ENCODE measurements at places on chromosomes 7 and 10.
A peak's percentile ranks its signal among the peaks of the same experiment; 100 is the strongest.

- H3K36me3 ChIP-seq = no peaks in the 10 kb centered on the region
- no peaks in the 10 kb centered on the region for H3K27me3 ChIP-seq
- peak; percentile 35 for DNase-seq
- H3K4me1 ChIP-seq = no peaks in the 10 kb centered on the region
- no peak overlapping the region for H3K27ac ChIP-seq
- H3K4me3 ChIP-seq = no peak overlapping the region
Measured at GRCh38 chr7:132092106-132092505, 484.2 kb downstream of the PLXNA4 start.

GRCh38 chr10:7471720-7472367, 61.0 kb upstream of the SFMBT2 start:
- no peaks in the 10 kb centered on the region for H3K36me3 ChIP-seq
- no peak for DNase-seq

GRCh38 chr7:753190-753589, 26.1 kb upstream of the PRKAR1B start:
- no peaks in the 10 kb centered on the region for H3K4me1 ChIP-seq
- no peak for DNase-seq

DNA sequence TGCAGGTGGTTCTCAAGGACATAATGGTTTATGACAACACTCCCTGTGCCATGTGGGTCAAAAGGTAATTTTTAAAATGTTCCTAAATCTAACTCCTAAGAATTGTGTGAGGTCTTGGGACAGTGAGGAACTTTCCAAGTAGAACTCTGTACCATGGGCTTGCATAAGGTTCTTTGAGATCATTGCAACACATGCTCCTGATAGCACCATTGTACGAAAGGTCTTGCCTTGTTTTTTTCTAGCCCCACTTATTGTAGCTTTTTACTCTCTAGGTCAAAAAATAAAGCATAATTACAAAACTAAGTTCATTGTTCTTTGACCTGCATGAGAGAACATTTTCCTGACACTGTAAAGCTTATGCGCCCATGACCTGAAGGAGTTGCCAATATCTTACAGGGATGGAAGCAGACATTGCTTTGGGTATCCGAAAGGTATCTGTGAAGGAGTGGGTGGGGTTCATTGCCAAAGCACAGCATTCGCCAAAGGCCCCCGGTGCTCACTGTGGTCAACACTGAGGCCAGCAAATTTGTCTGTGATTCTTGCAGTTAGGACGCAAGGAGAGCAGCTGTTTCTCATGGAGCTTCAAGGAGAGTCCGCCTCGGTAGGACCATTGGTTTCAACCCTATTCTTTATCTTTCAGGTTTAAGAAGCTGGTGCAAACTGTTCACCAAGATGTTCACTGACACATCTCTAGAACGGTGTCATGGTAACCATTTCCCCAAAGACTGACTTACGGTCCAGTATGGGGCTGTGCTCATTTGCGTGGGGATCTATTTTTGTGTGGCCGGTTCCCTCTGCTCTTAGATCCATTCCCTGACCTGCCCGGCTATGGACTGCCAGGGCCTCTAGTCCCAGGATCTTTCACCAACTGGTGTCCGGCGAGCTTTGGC, 7.6 kb upstream of the PRKAG2 start:
- H3K4me3 ChIP-seq = no peak overlapping the region
- DNase-seq = no peak
- no peaks in the 10 kb centered on the region for H3K27me3 ChIP-seq
- H3K27ac ChIP-seq = no peak overlapping the region
- H3K36me3 ChIP-seq = no peaks in the 10 kb centered on the region

GRCh38 chr7:26815426-26815825, 49.0 kb downstream of the SKAP2 start:
- H3K4me3 ChIP-seq = no peak overlapping the region
- no peak overlapping the region for H3K27ac ChIP-seq
- H3K4me1 ChIP-seq = no peaks in the 10 kb centered on the region
- no peak for DNase-seq

DNA sequence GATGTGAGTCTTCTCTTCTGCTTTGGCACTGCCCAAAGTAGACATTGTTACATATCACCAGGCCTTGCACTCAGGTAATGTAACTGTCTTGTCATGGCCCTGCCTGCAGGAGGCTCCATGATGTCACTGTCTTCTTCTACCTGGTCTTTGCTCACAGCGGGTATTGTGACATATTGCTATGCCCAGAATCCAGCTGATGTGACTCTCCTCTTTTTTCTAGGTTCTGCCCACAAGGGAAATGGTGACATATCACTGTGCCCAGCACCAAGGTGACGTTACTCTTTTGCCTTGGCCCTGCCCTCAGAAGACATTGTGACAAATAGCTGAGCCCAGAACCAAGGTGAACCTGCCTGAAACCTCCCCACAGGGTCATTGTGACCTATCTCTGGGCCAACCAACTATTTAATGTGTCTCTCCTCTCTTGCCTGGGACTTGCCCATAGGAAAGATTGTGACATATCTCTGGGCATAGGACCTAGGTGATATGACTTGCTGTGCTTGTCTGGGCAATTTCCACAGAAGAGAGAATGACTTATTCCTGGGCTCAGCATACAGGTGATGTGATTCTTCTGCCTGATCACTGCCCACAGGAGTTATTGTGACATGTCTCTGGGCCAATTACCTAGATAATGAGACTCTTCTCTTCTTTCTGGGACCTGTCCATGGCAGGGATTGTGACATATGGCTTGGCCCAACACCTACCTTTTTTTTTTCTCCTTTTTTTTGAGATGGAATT, 26.5 kb upstream of the ZNF107 start:
- H3K27ac ChIP-seq = no peak overlapping the region
- no peak for DNase-seq
- H3K36me3 ChIP-seq = no peaks in the 10 kb centered on the region
- no peak overlapping the region for H3K4me3 ChIP-seq

GRCh38 chr7:66921918-66922486, 977 bp downstream of the TMEM248 start:
- peak overlapping the region; percentile 74 for H3K27ac ChIP-seq
- no peak for DNase-seq
- H3K4me3 ChIP-seq = peak overlapping the region; percentile 97

GRCh38 chr10:48363617-48364355, 57.3 kb downstream of the MAPK8 start:
- H3K27me3 ChIP-seq = no peaks in the 10 kb centered on the region
- H3K4me1 ChIP-seq = peaks cover 2% of the 10 kb centered on the region
- no peak for DNase-seq
- H3K4me3 ChIP-seq = no peak overlapping the region
- H3K27ac ChIP-seq = no peak overlapping the region

- H3K4me3 ChIP-seq = no peak overlapping the region
- no peaks in the 10 kb centered on the region for H3K4me1 ChIP-seq
- DNase-seq = no peak
- no peaks in the 10 kb centered on the region for H3K36me3 ChIP-seq
Measured at GRCh38 chr10:63673846-63674245, 152.6 kb downstream of the REEP3 start.

Data from ascending aorta (tissue), 2 donors.